Bronchial smooth muscle cell (primary cell): ENCODE measurements at places on chromosomes 5 and 9. TPM values are rescaled to one million over a fixed set of nuclear protein-coding genes. Genes with fewer than 3 reads are reported as not detected.

FAXDC2 gene
- 18.4 and 21.1 TPM in 2 replicates for total RNA-seq

RANBP17 gene
- 7.2 and 12.9 TPM in 2 replicates for total RNA-seq

LCN9 gene
- total RNA-seq = not detected in 2 replicates

DOCK2 gene
- total RNA-seq = 2.5 and 3.2 TPM in 2 replicates

NELFB gene
- 39.2 and 49.2 TPM in 2 replicates for total RNA-seq

PDZD2 gene
- total RNA-seq = 0.09 and 0.16 TPM in 2 replicates

PCDHGB6 gene
- total RNA-seq = 3.0 and 3.7 TPM in 2 replicates

PCDHGA4 gene
- total RNA-seq = 1.1 and 4.7 TPM in 2 replicates

FBP1 gene
- total RNA-seq = not detected in 2 replicates

DPYSL3 gene
- total RNA-seq = 115 and 180 TPM in 2 replicates

ADAMTS2 gene
- total RNA-seq = 30.3 and 36.8 TPM in 2 replicates

TMEM174 gene
- total RNA-seq = not detected in 2 replicates

SOHLH1 gene
- not detected in 2 replicates for total RNA-seq

MARCOL gene
- not detected in 2 replicates for total RNA-seq

EQTN gene
- total RNA-seq = not detected in 2 replicates

C9orf153 gene
- 0.09 and 0.32 TPM in 2 replicates for total RNA-seq

QRFP gene
- not detected in 2 replicates for total RNA-seq

TEK gene
- total RNA-seq = 0.43 and 15.6 TPM in 2 replicates

SH3TC2 gene
- total RNA-seq = 0.34 and 3.6 TPM in 2 replicates

TXNDC8 gene
- not detected in 2 replicates for total RNA-seq

HARS2 gene
- total RNA-seq = 27.0 and 34.0 TPM in 2 replicates

WNK2 gene
- under 0.01 TPM in 1 of 2 replicates, not detected in the other for total RNA-seq

WDR31 gene
- total RNA-seq = 2.8 and 3.8 TPM in 2 replicates

GRM6 gene
- under 0.01 TPM in 2 replicates for total RNA-seq

PCDHGB5 gene
- 33.0 and 33.1 TPM in 2 replicates for total RNA-seq

CATSPER3 gene
- total RNA-seq = 0.16 and 0.17 TPM in 2 replicates

LRRC19 gene
- total RNA-seq = not detected in 2 replicates

MROH2B gene
- total RNA-seq = not detected in 2 replicates

SPARC gene
- total RNA-seq = 615 and 832 TPM in 2 replicates

DRD1 gene
- total RNA-seq = under 0.01 TPM in 1 of 2 replicates, not detected in the other

SPRY4 gene
- 0.17 and 3.0 TPM in 2 replicates for total RNA-seq

OGN gene
- total RNA-seq = 43.5 and 59.9 TPM in 2 replicates

FOXD4 gene
- total RNA-seq = 0.09 and 0.16 TPM in 2 replicates

MYOT gene
- total RNA-seq = not detected in 2 replicates
